ENCODE measurements at places on chromosomes 12 and 14.
A peak's percentile ranks its signal among the peaks of the same experiment; 100 is the strongest.

DNA sequence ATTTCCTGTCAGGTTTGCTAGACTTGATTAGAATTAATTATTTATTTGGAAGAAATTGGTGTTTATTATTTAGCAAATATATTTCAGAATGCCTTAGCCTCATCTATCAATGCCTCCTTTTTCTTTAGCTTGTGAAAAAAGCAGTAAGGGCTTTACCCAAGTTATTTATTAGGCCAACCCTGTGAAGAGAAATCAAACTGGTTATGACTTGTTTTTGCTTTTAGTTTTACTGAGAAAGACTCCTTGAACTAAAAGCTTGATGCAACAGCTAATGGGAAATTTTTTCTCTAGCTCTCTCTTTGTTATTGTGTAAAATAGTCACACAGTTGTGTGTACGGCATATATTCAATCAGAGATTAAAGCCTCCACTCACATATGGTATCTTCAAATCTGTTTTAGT, 306.8 kb downstream of the DIO2 start:
- no peak for DNase-seq

DNA sequence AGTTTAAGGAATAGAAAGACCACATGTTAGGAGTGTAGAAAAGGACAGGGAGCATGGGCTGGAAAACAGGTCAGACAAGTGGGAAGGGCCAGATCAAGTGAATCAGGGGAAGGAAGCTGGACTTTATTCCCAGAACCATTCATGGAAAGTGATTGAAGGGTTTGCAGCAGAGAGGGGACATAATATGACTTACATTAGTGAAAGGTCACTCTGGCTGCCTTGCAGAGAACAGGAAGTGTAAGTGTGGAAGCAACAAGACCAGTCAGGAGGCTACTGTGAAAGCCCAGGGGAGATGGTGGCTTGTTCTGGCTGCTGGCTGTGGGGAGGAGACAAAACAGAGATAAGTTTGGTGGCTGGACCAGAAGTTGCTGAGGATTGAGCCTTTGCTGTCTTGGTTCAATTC, 69.1 kb downstream of the VCPKMT start:
- peak; percentile 75 for DNase-seq

DNA sequence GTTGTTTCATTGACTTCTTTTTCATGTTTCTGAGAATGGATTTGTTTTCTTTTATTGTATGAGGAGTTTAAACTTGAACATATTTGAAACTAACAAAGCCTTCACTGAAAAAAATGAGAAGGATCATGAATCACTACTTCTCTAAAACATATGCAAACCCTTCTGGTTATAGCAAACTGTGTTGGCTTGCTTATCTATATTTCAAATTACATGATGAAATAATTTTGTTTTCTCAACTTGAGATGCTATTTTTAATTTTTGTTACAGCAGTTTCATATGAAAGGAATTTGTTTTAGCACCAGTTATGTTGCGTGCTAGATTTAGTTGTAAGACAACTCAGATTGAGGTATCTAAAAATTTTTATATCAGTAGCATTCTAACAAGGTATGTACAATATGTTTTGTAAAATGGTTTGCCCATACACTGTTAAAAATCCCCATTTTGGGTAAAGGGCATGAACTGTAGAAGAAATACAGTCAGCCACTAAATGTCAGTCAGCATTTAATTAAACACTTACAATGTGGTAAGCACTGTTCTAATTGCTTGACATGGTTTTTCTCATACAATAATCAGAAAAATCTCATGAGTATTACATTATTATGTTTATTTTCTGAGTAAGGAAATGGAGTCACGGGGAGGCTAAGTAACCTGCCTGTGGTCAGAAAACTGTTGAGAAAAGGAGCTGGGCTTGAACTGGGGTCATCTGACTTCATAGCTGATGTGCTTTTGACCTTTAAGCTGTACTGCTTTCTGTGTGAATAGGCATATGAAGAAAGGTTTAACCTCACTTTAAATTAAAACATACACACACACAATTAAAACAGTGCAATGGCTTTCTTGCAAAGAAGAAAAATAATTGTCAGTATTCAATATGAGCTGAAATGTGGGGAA, 105.7 kb downstream of the PLEKHA5 start:
- DNase-seq: no peak

DNA sequence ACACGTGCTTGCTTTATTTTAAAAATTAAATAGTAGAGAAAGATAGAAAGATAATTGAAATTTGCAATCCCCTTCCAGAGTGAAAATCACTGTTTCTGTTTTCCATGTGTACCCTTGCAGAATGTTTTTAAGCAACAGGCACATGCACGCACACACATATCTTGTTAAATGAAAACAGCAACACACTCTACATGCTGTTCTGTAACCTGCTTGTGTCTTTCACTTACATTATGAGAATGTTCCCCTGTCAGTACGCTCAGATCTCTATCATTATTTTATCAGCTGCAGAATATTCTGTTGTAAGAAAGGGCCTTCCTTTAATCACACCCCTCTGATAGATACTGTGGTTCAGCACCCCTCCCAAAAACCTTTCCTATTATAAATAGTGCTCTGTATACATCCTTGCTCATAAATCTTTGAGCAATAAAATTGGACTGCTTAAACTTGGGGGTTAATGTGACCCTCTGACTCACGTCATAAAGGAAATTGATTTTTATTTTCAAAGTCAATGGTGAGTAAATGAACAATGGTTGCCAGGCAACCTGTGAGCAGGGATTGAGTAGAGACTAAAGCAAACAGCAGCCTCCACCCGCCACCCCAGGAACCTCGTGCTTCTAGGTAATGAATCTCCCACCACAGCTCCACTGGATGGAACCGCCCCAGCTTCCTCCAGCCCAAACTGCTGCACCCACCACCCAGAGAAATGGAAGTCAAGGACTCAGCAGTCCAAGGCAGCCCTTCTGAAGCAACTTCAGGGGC, 31.9 kb upstream of the CHGA start:
- no peak for DNase-seq

DNA sequence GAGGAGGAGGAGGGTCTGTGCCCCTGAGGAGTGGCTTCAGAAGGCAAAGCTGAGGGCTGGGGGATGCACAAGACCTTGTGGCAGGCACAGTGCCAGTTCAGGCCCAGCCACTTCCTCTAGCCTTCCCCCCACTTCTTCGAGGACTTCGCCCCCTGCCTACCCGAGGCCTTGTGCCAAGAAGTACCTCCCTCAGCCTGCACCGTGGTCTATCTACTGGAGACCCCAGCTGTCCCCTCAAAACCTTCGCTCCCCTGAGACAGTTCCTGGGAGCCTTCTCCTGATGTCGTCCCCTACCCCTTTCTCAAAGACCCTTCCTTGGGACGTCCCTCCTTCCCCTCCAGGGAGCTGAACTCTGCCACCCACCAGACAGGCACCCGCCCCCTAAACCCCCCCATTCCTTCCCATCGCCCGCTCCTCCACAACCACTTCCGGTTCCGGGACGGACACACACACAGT, 604 bp downstream of the ZNF384 start:
- DNase-seq: no peak

GRCh38 chr14:102279282-102279681, 25.7 kb downstream of the MOK start:
- no peak for DNase-seq

DNA sequence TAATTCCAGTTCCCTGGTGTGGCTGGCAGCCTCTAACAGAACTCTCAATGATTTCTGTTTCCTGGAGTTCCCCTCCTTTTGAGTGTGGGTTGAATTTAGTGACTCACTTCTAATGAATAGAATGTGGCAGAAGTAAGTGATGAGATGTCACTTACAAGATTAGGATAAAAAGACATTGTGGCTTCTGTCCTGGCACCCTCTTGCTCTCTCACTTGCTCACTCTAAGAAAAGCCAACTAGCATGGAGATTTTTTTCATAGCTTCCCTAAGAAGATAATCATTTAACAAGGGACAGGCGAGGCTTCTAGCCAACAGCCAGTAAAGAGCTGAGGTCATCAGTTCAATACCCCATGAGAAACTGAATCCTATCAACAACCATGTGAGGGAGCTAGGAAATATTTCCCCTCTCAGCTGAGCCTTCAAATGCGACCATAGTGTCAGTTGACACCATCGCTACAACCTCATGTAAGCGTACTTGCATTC, 156.7 kb downstream of the TMTC3 start:
- DNase-seq: no peak
